ENCODE measurements at places on chromosomes 2 and 18.
A peak's percentile ranks its signal among the peaks of the same experiment; 100 is the strongest.

DNA sequence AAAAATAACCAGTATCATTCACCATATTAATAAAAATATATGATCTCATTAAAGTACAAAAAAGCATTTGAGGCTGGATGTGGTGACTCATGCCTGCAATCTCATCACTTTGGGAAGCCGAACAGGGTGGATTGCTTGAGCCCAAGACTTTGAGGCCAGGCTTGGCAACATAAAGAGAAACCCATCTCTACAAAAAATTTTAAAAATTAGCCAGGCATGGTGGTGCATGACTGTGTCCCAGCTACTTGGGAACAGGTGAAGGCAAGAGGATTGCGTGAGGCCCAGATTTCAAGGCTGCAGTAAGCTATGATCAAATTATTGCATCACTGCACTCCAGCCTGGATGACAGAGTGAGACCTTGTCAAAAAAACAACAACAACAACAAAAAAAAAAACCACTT, 75.9 kb downstream of the RAD51AP2 start:
- DNase-seq = no peak

DNA sequence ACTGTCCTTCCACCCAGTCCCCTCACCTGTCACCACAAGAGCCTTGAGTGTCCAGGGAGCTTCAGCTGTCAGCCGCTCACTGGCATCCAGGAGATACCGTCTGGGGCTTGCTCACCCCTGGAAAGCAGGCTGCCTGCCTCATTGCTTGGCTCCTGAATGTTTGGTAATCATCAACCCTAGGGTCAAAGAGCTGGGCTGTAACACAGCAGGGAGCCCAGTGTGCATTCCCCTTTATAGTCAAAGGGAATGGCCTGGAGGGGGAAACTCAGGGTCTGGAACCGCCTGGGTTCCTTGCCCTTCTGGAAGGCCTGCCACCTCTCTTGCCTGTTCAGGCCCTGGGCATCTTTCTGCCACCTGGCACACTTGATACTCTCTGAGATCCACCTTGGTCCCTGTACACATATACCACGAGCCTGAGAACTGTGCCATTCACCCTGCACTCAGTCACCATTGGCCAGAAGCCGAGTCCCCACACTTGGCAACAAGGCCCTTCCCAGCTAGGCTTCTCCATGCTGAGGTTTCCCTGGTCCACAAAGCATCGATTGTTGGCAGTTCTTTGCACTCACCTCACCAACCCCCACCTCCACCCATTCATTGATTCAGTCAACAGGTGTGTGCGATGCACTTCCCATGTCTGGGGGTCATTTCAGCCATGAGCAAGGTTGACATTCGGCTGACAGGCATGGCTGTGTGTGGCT, 35.0 kb downstream of the TPRKB start:
- DNase-seq = no peak

- DNase-seq = no peak
Measured at GRCh38 chr2:205650450-205650849, 31.9 kb upstream of the NRP2 start.

GRCh38 chr2:64141674-64142405, 2.4 kb downstream of the PELI1 start:
- DNase-seq = no peak

- no peak for DNase-seq
Measured at GRCh38 chr18:36205166-36205565, 17.9 kb downstream of the MOCOS start.

DNA sequence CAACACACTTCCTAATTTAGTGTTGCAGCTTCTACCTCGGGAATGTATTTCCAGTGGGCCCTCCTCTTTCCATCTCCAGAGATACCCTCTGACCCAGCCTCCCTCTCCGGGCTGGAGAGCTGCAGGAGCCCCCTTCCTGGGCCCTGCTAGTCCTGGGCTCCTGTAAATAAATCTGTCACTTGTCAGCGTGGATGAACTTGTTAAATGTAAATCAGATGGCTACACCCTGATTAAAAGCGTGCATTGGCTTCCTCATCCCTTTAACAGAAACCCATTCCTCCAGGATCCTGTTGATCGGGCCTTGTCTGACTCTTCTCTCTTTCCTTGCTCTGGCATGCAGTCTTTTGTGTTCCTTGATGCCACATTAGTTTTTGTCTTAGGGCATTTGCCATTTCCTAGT, 2.4 kb downstream of the ZNF236 start:
- DNase-seq = no peak

DNA sequence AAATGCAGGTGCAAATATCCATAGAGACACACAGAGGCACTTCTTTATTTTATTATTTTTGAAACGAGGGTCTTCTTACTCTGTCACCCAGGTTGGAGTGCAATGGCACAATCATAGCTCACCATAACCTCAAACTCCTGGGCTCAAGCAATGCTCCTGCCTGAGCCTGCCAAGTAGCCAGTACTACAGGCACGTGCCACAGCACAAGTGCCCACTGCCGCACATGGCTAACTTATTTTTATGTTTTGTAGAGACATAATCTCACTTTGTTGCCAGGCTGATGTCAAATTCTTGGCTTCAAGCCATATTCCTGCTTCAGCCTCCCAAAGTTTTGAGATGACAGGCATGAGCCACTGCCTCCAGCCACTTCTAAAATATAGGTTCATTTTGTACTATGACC, 537.6 kb downstream of the THSD7B start:
- DNase-seq = no peak

- peak; percentile 60 for DNase-seq
Measured at GRCh38 chr2:86078774-86079545, 26.7 kb downstream of the POLR1A start.

DNA sequence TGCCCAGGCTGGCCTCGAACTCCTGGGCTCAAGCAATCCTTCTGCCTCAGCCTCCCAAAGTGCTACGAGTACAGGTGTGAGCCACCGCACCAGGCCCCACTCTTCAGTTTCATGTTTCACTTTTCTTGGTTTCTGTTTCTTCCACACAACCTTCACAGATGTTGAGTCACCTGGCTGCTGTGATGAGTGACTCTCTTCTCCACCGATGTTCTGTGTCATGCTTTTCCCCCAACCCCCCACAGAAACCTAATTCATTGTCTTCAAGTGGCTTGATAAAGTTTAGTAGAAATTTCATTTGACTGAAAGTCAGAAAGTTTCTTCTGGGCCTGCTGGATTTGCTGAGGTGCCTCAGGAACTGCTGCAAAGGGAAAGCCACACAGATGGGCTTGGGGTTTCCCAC, 78.5 kb downstream of the SPHKAP start:
- DNase-seq = no peak

- DNase-seq = no peak
Measured at GRCh38 chr2:206665251-206665650, 23.0 kb downstream of the FAM237A start.

GRCh38 chr2:180570864-180571263, 409.5 kb upstream of the UBE2E3 start:
- DNase-seq = no peak

DNA sequence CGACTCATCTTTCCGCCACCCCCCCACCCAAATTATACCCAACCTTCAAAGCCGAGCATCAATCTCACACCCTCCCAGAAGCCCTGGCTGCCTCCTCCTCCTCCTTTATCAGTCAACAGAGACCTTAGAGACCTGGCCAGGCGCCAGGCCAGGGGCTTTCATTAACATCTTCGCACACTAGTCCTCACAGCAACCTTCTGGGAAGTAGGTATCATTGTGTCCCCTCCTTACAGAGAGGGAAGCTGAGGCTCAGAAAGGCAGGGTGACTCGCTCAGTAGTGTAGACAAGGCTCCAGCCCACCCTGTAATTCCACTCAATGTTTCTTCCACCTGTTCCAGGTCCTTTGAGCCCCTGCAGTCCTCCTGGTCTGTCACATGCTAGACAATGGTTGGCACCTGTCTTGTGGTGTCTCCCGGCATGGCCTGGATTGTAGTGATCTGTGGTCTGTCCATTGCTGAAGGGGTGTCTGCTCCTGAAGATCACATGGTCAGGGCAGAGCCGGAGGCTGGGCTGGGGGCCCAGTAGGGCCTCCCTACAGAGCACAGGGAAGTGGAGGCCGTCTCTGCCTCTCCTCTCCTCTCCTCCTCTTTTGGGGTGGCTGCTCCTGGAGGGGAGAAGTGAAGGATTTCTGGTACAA, 36.0 kb downstream of the KLHL29 start:
- no peak for DNase-seq

DNA sequence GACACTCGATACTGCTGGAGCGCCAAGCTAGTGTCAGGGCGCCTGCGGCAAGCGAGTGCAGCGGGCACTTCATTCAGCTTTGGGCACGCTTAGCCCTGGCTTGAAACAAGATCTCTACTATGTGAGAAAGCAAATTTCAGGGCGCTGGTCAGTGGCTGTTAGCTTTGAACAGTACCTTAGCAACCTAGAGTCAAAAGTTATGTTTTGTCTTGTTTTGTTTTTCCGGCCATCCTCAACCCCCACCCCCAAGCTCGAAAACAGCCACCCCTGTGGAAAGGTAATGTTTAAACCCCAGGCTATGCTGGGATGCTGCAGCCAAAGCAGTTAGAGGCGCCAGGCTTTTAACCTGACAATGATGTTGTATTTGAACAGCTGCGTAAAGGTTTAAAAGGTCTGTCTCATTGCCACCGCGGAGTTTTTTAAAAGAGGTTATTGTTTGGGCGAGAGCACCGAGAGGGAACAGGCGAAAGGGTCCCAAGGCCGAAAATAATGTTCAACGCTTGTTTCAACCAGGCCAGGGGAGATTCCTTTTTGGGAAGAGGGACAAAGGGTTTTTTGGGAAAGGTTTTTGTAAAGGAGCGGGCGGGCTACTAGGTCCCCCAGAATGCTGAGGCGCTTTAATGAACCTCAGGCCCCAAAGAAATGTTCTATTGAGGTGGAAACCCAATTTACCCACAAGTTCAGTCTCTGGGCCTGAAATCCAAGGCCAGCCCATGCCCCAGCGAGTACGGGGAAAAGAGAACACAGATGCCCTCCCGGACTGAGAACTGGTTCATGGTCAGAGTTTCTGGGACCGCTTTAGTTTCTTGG, 2.3 kb upstream of the HOXD10 start:
- DNase-seq = no peak

GRCh38 chr2:75892490-75892889, 181.8 kb upstream of the GCFC2 start:
- DNase-seq = no peak

GRCh38 chr2:45332094-45332493, 279.0 kb downstream of the SRBD1 start:
- no peak for DNase-seq

DNA sequence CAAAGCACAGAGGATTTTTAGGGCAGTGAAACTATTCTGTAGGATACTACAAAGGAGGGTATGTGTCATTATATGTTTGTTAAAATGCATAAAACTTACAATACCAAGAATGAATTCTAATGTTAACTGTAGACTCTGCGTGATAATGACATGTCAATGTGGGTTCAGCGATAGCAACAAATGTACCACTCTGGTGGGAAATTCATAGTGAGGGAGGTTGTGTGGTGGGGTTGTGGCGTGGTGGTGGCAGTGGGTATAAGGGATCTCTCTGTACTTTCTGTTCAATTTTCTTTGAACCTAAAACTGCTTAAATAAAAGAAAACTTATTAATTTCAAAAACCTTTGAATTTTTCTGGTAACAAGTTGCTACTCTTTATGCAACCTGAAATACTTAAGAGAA, 99.3 kb upstream of the SLC38A11 start:
- no peak for DNase-seq

- DNase-seq = no peak
Measured at GRCh38 chr2:37582481-37583220, 88.8 kb downstream of the CDC42EP3 start.

- no peak for DNase-seq
Measured at GRCh38 chr2:86301009-86301408, 36.4 kb downstream of the REEP1 start.

DNA sequence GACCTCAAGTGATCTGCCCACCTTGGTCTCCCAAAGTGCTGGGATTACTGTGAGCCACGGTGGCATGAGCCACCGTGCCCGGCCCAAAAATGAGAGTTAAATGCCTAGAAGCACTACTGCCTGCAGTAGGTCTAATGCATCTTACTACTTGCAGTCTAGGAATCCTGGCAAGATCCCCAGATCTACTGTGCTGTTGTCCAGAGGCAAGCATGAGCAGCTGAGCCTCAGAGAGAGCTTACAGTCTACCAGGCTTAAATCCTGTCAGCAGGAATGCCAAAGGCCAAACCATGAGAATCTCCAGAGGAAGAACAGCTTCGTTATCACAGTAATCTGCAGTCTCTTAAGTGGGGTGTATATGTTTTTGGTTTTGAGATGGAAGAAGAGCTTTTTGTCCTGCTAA, 54.4 kb downstream of the XRCC5 start:
- DNase-seq = no peak

GRCh38 chr2:207768866-207769596, 675 bp downstream of the FZD5 start:
- DNase-seq = no peak

GRCh38 chr18:69161383-69162028, 239.2 kb upstream of the DOK6 start:
- DNase-seq = no peak

GRCh38 chr2:41957431-41957830, 90.4 kb upstream of the PKDCC start:
- no peak for DNase-seq

DNA sequence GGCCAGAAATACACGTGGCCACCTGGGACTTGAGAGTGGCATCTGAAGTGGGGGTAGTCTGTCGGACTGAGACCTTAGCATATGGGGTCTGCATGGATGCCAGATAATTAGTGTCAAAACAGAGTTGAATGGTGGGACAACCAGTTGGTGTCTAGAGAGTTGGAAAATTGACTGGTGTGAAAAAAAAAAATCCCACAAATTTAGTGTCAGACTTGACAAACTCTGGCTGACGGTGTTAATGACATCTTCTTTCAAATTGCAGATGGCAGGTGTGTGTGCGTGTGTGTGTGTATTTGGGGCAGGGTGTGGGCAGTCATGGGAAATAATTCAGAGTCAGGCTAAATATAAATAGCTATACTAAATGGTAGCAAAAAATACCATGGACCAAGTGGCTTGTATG, 365.4 kb upstream of the RGPD4 start:
- no peak for DNase-seq

DNA sequence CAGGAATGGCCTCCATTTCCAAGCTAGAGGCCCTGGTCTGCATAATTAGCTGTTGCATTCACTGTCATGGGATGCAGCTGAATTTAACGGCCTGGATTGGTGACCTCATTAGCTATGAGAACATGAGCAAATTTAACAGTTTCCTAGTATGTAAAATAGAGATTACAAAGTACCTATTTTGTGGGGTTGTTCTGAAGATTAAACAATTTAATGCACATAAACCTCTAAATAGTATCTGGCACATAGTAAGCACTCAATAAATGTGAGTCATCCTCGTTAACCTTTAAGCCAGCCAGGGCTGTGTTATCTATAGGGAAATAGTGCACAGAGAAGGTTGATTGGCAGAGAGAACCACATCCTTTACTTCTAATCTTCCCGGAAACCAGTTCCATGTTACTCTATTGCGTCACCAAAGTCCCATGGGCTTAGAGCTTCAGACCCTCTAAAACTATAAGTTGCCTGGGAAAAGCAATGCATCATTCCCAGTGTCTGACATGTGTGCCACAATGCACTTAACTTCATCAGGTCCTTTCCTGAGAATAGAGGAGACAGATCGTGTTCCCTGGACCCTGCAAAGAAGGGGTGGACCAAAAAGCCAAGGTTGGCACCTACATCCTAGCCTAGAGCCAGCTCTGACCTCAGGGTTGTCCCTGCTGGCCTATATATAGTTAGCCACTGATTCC, 196.5 kb downstream of the LNPK start:
- no peak for DNase-seq

Data from CD4-positive, alpha-beta T cell treated with Interleukin-1 beta for 1 hour (primary cell).